Right renal pelvis (tissue), 4 donors: ENCODE measurements at places on chromosomes 12 and 14. TPM values are rescaled to one million over a fixed set of nuclear protein-coding genes. Genes with fewer than 3 reads are reported as not detected.

SIX4 gene
- polyA plus RNA-seq: 6.7 TPM

GRCh38 chr14:61385002-61385685 lies 63.8 kb downstream of the PRKCH start:
- DNase-seq: no peak

DNA sequence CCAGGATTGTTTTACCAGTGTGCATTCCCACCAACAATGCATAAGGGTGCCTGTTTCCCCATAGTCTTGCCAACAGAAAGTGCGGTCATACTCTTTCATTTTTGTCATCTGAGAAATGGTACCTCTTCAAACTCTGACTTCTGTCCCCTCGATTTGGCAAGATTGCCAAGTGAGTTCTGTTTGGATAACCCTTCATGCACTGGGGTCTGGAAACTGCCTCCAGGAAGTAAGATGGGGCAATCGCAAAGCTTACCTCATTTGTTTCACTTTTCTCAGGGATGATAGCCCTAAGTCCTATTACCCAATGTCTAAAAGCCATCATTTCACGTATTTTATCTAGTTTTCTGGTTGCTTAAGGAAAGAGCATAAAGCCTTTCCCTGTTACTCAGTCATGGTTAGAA lies 28.6 kb upstream of the NR1H4 start:
- DNase-seq: no peak

SSPN gene
- 15.1 TPM for polyA plus RNA-seq

DNA sequence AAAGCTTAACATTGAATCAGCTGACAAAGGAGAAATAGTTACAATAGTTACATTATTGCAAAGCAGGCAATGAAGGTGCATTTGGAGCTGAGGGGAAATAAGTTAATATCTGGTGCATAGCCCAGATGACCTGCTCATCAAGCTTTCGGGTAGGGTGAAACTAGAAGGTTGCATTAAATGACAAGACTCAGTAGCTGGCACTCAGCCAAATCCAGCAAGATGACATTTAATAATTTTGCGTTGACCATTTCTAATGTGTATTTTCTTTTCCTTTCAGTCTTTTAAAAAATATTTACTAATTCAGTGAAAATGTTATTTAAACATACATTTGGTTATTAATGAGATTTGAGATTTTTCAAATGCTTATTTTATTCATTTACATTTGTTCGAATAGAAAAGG lies 188.6 kb downstream of the SLC5A8 start:
- no peak for DNase-seq

DNA sequence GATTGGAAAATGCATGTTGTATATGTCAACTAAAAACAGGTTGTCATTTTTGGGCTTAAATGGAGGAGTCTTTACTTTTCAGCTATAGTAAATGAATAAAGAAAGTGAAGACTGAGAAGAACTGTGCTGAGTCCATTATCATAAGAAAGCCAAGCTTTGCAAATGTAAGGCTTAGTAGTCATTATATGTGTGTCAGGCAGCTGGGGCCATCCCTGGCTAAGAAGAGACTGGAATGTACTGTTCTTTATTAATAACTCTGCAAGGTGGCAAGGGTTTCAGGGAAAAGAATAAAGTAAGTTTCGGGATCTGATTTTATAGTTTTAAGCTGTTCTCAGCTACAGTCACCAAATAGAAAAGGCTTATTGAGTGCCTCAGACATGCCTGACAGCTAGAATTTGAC lies 48.7 kb downstream of the SRGAP1 start:
- DNase-seq: no peak

DNA sequence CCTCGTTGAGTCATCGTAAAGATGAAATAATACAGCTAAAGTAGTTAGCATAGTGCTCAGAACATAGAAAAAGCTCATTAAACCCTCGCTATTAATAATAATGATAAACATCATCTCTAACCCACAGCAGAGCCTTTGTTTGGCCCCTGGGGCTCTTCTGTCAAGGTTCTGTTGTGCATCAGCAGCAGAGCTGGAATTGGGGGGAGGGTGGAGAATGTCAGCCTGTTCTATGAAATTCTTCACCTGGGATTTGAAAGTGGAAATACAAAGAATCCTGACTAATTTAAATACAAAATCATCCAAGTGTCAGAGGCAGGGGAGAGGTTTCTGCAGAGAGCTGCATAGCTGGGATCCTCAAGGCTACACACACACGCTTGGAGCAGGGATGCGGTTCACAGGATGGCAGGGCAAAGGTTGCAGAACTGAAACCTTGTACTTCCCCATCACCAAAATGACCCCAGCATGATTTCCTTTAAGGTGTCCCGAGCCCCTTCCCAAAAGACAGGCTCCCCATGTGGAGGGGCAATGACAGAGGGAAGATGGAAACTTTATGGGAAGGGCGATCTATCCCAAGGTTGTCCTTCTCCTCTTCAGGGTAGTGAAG lies 71.8 kb downstream of the DAD1 start:
- DNase-seq: no peak

- DNase-seq: no peak
Observed at GRCh38 chr12:65624554-65625086, 199.7 kb upstream of the HMGA2 start.

GRCh38 chr14:89085737-89086382 lies 261.4 kb downstream of the TTC8 start:
- no peak for DNase-seq

RAPGEF3 gene
- 94.3 TPM for polyA plus RNA-seq

KCNMB4 gene
- polyA plus RNA-seq: 21.6 TPM

GRCh38 chr12:132083614-132083940 lies 60.5 kb downstream of the DDX51 start:
- DNase-seq: no peak
